Fibroblast of skin of left quadriceps (primary cell): ENCODE measurements at places on chromosomes 4 and X.

GRCh38 chr4:48634688-48635308, 144.7 kb downstream of the ZAR1 start:
- DNase-seq = no peak

- DNase-seq = no peak
These were observed 498.9 kb downstream of the INPP4B start for GRCh38 chr4:142347241-142347640.

DNA sequence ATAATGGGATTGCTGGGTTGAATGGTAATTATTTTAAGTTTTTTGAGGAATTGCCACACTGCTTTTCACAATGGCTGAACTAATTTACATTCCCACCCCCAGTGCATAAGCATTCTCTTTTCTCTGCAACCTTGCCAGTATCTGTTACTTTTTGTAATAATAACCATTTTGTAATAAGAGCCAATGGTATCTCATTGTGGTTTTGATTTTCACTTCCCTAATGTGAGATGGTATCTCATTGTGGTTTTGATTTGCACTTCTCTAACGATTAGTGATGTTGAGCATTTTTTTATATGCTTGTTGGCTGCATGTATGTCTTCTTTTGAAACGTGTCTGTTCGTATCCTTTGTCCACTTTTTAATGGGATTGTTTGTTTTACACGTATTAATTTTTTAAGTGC, 213.1 kb upstream of the HDX start:
- DNase-seq = no peak

- DNase-seq = peak; percentile 5
These were observed 242.8 kb downstream of the PCDH7 start for GRCh38 chr4:30962939-30963338.

GRCh38 chrX:84358271-84358670, 144.0 kb downstream of the HDX start:
- no peak for DNase-seq

DNA sequence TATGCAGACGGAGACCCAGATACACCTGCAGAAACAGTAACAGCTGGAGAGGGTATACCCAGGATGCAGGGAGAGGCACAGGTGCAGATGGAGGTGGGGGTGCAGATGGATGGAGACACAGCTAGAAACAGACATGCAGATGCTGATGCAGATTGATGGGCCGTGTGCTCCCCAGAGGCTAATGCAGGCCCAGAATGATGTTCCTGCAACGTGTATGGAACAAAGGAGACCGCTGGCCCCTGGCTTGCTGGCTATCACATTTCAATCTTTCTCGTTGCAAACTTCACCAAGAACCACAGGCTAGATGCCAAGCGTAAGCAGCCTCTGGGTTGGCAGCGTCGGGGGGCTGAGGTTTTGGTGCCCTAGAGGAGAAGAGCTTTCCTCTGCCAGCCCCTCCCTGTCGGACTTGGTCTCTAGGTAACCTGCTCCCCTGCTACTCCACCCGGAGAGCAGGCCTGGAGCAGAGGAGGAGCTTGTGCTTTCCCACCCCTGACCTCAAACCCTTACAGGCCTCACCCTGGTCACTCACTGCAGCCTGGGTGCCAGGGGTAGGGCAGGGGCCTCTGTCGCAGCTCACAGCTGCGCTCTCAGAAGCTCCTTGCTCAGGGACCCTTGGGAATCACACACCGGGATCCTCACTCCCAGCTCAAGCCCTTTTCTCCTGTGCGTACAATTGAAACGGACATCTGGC, 69.0 kb upstream of the PSAPL1 start:
- DNase-seq = no peak

GRCh38 chr4:72701987-72702819, 133.2 kb upstream of the ADAMTS3 start:
- DNase-seq = peak; percentile 7

DNA sequence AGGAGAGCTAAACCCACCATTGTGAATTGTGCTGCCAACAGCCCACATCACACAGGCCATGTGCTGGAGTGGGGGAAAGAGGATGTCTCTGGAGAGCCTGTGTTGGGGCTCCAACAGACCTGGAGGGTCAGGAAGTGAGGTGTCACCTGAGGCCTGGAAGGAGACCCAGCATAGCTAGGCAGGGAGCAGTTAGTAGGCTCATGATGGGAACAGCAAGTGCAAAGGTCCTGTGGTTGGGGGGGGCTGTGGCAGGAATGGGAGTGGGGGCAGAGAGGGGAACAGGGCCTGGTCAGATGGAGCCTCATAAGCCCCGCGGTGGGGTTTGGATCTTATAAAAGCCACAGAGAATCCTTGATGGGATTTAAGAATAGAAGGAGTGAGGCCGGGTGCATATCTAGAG, 35.9 kb upstream of the GPR78 start:
- DNase-seq = no peak

- DNase-seq = no peak
These were observed 199.9 kb downstream of the CXXC4 start for GRCh38 chr4:104294811-104295210.

- DNase-seq = no peak
These were observed 42.7 kb downstream of the METAP1 start for GRCh38 chr4:99038213-99038612.

DNA sequence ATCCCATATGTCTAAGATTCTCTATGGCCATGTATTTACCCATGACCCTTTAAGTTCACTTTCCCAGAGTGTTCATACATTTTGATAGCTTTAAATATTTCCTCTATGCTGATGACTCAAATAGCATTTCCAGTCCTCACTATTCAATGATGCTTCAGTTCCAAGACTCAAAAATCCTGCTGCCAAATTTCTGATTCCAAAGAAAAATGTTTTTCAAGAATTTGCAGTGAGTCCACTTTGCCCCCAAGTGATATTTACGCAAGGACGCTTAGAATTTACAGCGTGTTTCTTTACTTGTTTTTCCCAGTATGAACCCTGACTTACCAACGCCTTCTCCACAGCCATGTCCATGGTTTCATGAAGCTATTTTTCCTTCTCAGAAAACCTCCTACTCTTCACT, 127.9 kb upstream of the PCDH18 start:
- no peak for DNase-seq

GRCh38 chr4:12973522-12973921, 510.6 kb downstream of the RAB28 start:
- DNase-seq = no peak

DNA sequence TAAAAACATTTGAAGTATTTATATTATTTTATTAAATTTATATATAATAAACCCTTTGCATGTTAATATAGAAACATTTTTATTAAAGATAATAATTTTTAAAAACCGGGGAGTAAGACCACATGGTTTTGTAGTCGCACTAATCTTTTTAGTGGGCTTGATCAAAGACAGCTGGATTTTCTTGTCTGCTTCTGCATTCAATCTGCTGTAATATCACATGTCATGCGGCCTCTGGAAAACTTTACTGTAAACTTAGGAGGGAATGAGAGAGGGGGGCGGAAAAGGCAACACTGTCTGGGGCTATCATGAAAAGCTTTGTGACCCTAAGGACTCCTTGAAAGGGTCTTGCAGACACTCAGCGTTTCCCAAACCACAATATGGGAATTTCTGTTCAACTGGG, 62.8 kb upstream of the NLGN4X start:
- no peak for DNase-seq

DNA sequence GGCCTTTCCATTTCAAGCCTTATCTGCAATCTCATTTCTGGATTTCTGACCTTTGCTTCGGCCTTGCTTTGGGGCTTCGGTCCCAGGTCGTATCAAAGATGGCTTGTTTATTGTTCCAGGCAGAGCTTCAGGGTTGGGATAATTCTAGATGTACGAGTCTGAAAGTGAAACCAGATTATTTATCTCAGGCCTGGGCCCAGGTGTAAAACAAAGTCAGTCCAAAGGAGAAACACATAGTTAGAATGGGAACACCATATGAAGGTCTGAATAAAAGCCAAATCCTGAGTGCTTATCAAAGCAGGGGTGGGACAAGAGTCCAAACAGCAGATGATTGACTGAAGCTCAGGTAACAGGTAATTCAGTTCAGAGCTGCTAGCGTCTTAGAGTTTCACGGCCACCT, 17.1 kb downstream of the PRIMPOL start:
- DNase-seq = no peak

- DNase-seq = no peak
These were observed 30.6 kb downstream of the ANXA5 start for GRCh38 chr4:121666091-121666679.

GRCh38 chr4:163663454-163664225, 169.2 kb downstream of the TMA16 start:
- no peak for DNase-seq

DNA sequence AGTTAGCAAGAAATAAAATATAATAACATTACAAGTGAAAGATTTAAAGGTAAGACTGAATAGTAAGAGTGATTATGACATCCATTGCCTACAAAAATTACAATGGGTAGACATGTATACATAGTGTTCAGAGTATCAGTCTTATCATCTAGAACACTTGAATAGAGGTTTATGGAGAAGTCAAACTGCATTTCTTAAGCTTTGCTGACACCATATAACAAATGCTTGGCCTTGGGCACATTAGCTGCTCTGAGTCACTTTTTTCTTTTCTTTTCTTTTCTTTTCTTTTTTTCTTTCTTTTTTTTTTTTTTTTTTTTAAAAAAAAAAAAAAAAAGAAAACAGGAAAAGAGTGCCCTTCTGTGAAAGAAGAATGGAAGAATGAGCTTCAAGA, 220.0 kb downstream of the SPCS3 start:
- DNase-seq = no peak

GRCh38 chr4:592825-593520, 16.9 kb upstream of the TMEM271 start:
- no peak for DNase-seq

DNA sequence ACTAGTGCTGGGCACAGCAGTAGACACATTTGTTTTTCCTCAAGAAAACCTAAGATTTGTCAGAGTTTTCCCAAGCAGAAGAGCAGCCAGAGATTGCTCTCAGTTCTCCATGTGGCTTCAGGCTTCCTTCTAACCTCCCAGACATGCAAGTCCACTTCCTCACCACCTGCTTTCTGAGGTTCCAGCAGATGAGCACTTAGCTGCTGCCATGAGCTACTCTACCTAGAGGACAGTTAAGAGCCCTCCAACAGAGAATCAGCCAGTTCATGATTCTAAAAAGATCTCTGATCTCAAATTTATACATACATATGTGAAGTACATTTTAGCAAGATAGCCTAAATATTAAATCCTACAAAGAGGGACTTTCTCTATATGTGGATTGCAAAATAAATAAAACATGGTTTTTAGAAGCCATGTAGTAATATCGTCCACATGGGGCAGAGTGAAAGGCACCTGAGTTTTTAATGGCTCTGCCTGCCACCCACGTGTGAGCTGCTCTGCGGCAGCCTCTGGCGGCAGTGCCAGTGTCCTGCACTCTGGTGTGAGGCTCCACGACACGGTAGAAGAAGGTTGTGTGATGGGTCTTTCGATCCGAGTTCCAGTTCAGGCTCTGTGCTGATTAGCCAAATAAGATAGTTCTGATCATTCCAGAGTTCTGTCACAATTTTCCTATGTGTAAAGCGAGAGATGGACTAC, 10.3 kb downstream of the CYP4V2 start:
- no peak for DNase-seq

DNA sequence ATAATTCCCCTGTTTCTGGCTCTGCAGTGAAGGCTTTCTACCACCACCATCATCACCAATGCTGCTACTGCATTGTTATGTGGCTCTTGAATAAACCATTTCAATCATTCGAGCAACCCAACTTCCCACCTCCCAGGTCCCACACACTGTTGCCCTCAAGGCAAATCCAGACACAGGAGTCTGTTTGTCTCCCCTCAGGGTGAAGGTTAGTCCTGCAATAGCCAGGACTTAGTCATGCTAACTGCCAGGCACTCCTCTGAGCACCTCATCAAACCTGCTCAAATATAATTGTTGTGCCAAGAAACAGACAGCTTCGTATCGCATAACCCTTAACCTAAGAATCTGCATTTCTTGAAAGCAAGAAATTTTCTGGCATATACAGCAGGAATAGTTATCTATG, 213.2 kb downstream of the KDR start:
- no peak for DNase-seq

DNA sequence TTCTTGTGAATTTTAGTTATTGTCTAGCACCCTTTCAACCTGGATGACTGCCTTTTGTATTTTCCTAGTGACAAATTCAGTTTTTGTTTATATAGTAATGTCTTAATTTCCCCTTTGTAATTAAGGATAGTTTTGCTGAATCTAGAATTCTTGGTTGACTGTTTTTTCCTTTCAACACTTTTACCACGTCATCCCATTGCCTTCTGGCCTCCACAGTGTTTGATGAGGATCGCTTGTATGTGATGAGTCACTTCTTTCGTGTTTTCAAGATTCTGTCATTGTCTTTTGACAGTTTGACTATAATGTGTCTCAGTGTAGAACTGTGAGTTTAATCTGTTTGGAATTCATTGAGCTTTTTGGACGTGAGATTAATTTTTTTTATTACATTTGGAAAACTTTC, 30.1 kb downstream of the KDM6A start:
- peak; percentile 40 for DNase-seq

DNA sequence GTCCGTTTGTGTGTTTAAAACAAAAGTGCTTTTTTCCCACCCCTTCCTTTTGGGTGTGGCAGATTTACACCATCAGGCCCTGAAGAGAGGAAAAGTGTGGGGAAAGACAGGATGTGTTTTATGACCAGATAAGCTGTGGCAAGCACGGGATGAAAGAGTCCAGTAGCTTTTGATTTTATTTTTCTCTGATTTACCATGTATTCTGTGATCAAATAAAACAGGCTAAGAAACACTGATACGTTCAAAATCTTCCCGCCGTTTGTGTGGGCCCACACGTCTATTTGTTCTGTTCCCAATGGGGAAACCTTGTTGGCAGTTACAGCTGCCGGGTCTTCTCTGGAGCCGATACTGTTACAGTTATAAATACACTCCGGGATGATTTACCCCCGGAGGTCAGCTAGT, 10.8 kb downstream of the LRP2BP start:
- DNase-seq = no peak

DNA sequence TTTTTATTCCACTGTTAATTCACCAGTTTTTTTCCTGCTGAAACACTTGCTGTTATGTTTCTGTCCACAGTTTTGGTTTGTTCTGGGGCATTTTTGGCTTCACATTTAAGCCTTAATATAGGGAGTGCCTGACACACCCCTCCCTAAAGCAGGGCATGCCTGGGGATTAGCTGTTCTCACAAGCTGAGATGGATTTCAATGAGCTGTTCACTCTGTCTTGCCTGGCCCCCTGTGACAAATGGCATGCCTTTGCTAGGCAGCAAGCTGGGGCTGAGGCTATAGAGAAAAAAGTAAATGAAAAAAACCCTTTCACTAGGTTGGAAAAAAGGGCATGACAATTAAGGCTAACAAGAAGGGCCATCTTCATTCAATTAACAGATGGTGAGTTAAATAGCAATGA, 22.4 kb downstream of the LPAR4 start:
- DNase-seq = no peak

- no peak for DNase-seq
These were observed 7.1 kb downstream of the GPRIN3 start for GRCh38 chr4:89300499-89300898.
